ENCODE measurements at places on chromosomes 5 and 9.

GRCh38 chr9:5813824-5814223 is 19.1 kb downstream of the ERMP1 start:
- no peak for DNase-seq

GRCh38 chr5:55308254-55308836 is 556 bp downstream of the MTREX start:
- no peak for DNase-seq

- DNase-seq = no peak
Observed at GRCh38 chr5:135076801-135077200, 42.8 kb upstream of the PITX1 start.

DNA sequence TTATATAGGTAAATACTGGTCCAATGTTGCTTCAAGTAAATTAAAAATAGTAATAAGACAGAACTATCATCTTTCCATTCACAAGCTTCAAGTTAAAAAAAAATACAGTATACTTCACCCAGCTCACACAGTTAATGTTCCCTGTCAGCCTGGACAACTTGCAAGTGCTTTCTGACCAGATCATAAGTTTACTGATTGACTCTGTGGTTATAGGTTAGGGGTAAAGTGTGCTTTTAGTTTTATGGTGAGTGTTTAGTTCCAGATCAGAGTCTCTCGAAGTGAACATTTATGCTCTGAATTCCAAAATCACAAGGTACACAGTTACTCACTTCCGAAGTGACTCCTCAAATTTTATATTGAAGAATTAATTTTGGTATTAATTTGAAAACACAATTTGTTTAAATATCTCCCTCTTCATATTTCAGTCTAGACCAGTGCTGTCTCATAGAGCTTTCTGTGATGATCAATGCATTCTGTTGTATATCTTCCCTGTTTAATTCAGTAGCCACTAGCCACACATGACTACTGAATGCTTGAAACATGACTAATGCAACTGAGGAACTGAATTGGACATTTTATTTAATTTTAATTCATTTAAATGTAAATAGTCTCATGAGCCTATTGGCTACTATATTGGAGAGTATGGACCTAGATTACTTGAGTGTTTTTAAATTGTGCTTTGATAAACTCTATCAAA is 90.7 kb downstream of the MEF2C start:
- no peak for DNase-seq

DNA sequence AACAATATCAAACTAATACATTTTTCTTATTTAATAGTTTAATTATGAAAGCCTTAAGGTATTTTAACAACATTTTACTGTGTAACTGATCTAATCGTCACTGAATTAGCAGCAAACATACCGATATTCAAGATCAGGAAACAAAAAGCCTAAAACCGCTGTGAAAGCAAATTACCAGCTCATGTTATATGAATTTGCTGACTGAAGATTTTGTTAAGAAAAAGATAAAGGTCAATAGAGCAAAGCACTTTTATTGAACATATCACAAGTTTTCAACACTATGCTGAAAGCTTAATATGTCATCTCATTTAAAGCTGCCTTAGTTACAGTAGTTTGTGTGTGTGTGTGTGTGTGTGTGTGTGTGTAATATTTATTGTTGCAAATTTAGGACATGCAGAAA is 1634.9 kb upstream of the NUDT12 start:
- DNase-seq = no peak

DNA sequence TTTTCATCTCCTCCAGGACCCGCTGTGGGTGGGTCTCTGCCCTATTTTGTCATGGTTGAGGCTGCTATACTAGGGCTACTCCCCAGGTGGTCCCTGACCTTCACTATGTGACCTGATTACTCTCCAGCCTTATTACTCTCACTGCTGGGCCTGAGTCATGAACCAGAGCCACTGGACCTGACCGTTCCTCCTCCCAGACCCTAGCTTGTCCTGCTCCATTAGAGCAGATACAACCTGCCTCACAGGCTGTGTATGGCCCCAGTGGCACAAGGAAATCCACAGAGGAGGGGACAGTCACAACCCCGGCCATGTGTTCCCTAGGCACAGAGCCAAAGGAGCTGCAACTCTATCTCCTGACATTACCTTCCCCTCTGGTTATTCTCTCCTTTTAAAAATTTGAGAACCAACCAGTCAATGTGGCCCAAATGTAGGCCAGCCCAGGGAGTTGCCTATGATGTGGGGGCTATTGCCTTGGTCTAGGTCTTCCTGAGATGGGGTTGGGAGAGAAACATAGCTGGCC is 96.0 kb upstream of the FSTL4 start:
- DNase-seq = no peak

GRCh38 chr5:66666778-66667177 is 70.6 kb downstream of the MAST4 start:
- DNase-seq = no peak

DNA sequence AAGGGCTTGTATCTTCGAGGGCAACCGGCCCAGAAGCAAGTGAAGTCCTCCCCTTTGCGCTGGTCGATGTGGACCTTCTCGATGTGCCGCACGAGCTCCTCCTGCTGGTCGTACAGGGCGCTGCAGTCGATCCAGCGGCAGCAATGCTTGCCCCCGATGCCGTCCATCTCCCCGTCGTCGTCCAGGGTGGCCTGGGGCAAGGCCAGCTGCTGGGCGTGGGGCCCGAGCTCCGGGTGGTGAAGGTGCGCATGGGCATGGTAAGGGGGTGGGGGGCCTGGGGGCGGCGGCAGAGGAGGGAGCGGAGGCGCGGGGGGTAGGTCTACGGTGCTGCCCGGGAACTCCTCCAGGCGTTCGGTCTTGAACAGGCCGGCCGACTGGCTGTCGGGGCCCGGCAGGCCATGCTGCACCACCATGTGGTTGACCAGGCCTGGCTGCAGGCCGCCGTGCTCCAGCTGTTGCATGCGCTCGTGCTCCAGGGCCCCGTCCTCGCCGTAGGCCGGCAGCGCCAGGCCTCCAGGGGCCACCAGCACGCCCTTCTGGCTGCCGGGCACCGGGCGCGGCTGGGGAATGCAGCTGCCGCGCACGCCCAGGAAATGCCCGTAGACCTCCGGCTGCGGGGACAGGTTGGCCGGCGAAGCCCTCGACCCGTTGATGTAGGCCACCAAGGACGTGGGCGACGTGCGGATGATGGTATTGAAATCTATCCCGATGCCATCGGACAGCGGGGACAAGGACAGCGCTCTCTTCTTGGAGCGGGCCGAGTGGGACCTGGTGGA is 181.8 kb downstream of the GLIS3 start:
- peak; percentile 15 for DNase-seq

GRCh38 chr9:95000821-95001220 is 274.3 kb downstream of the AOPEP start:
- no peak for DNase-seq

DNA sequence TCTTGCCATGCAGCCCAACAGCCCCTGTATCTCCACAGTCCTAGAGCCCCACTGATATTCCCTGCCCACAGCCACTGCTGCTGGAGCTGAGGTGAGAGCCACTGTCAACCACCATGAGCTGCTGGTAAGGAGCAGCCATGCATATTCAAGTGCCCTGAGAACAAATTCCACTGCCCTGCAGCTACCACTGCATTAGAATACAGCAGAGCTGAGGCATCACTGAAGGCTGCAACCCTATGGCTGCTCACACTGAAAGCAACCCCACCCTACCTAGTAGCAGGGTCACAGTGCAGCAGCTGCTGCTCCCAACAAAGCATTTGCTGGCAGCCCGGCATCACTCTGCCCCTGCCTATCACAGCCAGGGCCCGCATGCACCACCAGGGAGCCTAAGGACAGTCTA is 68.6 kb downstream of the SKIC3 start:
- DNase-seq = no peak

GRCh38 chr5:93511445-93511844 is 69.6 kb downstream of the NR2F1-AS1 start:
- DNase-seq = no peak

- no peak for DNase-seq
Observed at GRCh38 chr9:107615321-107615720, 125.8 kb upstream of the KLF4 start.

DNA sequence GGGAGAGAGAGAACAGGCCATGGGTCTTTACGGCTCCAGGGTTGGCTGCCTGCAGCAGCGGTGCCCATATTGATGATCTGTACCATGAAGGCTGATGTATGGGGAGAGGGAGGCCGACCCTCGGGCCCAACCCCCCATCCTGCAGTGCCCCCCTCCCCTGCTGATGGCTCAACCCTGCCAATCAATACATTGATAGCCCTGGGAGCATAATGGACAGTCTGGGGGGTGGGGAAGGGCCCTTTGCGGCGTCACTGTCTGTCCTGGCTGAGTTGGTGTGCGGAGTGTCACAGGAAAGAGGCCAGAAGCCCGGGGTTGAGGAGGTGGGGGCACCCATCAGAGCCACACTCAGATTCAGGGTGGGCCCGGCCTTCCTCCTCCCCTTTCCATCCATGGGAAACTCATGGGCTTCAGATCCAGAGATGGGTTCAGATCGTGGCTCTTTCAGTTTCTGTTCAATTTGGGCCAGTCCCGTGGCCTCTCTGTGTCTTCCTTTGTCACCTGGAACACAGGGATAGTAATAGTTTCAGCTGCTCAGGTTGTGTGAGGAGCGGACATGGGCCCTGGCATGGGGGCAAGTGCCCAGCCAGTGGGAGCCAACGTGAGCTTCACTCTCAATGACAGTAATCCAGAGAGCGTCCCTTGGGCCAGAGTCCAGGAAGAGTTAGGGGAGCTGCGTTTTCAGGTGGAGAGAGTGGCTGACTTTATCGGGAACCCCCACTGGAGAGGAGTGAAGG is 9.5 kb downstream of the FGF18 start:
- no peak for DNase-seq

DNA sequence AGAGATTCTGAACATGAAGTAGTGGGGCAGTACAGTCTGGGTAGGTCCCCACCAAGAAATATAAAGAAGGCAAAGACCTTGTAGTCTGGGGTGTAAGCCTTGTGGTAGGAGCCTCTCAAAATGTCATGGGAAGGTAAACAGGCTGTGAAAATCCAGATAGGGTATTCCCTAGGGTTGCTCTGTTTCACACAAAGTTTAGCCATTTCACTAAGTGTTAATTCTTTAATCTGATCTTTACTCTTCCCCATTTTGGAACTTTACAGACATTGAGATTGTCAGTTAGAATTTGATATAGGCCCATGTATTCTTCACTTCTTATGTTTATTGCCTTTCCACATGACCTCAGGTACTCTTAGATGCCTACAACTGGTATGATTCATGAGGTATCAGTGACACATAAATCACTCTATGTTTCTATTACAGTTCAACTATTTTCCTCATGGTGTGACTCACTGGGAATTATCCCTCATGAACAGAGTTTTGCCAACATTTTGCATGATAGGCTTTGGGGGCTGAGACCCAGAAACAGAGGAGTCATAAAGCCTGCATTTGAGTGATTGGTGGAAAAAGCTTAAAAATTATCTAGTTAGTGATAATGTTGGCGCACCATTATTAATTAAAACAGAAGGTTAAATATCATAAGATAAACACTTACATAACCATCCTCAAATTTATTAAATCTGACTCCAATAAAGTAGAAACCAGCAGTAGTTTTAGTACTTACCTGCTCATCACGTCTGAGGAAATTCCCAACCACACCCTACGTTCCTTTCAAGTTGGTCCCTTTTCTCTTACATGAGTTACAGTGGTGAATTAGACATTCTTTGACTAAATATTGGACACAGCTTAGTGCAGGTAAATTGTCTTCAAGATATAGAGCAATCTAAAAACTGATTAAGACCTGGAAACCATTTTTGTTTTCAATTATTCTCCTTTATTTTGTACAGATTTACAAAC is 399.8 kb upstream of the MEF2C start:
- DNase-seq = no peak

DNA sequence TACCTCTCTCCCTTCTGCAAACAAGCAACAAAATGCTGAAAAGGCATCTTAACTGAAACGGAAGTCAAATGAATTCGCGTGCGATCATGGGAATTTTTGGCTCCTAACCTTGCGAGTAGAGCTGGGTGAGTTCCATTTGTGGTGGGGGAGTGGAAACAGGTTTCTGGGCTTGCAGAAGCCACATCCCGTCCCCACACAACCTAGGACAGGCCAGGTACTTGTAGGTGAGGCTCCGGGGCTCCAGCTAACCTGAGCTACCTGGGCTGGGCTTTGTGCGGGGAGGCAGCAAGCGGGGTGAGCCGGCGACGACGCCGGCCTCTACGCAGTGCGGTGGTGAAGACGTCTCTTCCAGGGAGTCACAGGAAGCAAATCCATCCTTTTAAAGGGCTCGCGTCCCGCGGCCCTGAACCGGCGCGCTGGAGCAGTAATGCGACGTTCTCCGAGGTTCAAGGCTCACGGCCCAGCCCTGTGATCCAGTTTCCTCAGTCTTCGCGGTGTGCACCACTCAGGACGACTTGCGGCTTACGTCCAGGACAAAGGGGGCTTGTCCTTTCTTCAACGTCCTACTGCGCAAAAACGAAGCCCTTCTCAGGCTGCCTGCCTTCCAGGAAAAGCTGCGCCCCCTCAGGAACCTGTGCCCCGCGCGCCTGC is 567 bp upstream of the SPIN1 start:
- DNase-seq = no peak

DNA sequence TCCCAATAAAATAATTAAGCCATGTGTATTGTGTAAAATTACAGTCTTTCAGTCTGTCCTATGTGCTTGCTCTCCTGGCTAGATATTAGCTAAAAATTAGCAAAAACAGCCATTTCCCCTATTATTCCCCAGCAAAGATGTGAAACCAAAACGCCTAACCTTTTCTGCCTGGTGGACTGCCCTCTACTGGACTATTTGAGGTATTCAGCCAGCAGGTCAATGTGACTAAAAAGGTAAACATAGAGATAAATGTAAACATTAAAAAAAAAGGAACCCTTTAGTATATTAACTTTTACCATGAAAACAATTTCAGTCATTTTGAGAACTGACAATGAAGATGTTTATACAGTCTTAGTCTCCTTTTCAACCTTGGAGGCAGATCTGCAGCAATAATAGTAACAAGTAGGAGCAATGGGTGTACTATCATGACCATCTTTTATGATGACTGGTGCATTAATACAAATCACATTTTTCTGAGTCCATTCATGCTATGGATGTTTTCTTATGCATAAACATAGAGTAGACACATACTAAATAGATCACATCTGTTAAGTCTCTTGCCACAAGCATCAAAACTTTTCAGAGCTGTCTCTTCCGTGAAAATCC is 10.1 kb downstream of the ATG12 start:
- no peak for DNase-seq

GRCh38 chr9:75950998-75951397 is 60.5 kb downstream of the PCSK5 start:
- no peak for DNase-seq

GRCh38 chr9:7777771-7778170 is 21.8 kb downstream of the DMAC1 start:
- no peak for DNase-seq

DNA sequence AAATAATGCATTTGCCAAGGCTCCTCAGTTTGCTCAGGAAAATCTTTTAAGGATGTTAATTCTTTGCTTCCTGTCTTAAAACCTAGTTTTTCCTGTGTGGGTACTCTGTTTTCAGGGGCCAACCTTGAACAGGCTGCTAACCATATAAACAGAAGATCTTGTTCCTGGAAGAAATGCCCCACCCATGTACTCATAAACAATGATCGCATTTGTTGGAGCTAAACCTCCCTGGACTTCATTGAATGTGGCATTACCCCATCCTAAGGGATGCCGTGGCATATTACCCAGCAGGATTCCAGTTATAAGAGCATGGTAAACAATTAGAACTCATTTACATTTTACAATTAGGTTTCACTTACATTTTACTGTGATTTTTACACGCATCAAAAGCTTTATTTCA is 436.0 kb downstream of the ZNF608 start:
- no peak for DNase-seq

GRCh38 chr5:119270960-119271757 is 84.7 kb upstream of the TNFAIP8 start:
- DNase-seq = no peak
